ENCODE measurements at places on chromosomes 4 and X.

DNA sequence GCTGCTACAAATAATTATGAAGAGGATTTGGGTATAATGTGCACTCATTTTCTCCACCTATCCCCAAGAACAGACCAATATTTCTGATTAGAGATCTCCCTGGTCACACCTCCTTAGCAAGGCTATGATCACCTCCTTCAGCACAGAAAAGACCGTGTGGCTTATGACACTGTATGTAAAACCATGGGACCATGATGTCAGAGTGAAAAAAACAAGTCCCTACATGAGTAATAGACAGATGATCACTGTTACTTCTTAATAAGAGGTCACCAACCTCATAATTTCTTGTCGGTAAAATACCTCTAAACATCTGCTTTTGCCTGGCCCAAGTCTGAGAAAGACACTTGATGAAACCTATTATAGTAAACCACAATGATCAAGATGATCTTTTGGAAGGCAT is 330.6 kb upstream of the F9 start:
- no peak for DNase-seq

- DNase-seq: no peak
These were observed 63.9 kb downstream of the PPP3CA start for GRCh38 chr4:101283434-101283833.

GRCh38 chr4:72900952-72901351 is 168.6 kb downstream of the COX18 start:
- DNase-seq: no peak

- no peak for DNase-seq
These were observed 332.9 kb downstream of the EPHA5 start for GRCh38 chr4:65337371-65337770.

DNA sequence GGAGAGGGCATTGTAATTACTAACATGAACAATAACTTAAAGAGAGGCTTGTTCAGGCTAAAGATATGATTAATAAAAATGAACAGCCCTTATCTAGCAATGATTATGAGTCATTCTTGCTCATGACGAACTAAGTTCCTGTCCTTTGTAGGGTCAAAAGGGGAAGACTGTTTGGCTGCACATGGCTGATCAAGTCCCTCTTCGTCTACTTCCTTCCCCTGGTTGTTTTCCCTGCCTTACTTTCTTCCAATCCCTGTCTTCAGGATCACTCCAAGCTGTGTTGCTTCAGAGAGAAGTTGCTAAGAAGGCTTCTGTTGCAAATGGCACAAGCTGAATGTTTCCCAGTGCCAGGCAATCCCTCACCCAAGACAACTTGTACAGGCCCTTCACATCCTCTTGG is 115.0 kb upstream of the HS3ST1 start:
- no peak for DNase-seq

DNA sequence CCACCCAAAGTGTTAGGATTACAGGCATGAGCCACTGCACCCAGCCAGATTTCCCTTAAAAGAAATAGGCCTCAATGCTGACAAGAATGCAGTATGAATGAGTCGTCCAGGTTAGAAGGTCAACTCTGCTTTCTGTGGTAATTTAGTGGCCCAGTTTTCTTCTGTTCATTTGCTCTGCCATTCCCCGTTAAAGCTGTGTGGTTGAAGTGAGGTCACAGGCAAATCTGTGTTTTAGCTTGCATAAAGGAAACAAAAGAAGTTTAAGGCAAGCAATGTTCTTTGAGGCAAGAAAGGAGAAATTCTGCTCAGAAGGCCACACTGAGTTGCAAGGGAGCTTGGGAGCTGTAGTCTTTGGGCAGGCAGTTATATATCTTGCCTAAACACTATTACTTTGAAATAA is 176.8 kb downstream of the LARP7 start:
- no peak for DNase-seq

Measured in naive thymus-derived CD8-positive, alpha-beta T cell (primary cell).